ENCODE measurements at places on chromosomes 6 and 20.

- DNase-seq = no peak
These were observed 7.2 kb upstream of the NNAT start for GRCh38 chr20:37513779-37514359.

DNA sequence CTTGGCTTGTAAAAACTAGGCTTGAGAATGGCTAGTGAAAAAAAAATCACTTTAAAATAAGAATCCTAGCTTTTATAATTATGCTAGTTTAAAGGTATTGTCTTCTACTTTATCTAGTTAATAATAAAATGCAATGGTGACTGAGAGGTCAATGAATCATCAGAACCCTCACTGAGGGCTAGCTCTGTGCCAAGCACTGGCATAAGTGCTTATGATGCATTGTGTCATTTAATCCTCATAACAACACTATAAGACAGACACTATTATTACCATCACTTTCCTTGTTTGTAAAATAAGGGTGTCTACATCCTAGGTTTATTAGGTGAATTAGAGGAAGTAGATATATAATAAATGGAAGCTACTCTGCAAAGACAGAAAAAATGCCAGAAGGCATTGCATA lies 144.3 kb downstream of the F13A1 start:
- DNase-seq = no peak

DNA sequence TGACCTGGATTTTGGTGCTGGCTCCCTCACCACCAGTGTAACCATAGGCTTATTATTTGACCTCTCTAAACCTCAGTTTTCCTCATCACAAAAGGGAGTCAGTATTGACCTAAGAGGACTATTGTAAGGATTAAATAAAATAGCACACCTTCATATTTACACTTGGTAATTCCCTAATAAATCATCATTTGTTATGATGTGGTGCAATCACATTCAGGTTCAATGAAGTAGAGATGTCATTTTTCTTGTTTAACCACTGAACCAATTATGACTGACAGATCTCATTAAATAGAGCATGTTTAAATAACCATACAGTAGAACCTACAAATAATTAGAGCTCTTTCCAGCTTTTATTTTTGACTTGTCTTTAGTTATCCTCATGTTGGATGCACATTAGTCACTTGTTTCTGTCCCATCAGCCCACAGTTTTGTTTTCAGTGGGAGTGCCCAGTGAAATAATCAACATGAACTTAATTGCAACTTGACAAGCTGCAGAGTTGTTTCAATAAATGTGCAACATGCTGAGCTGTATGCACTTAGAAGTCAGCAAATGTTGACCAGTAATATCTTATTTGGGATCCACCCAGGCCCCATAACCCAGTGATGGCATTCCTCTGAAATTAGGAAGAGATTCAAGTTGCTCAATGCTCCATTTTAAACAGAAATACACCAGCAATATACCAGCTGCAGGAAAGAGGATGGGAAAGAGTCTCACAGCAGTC lies 451.7 kb upstream of the MARCKS start:
- DNase-seq = no peak

GRCh38 chr6:28945349-28945748 lies 21.6 kb upstream of the TRIM27 start:
- DNase-seq = no peak

GRCh38 chr6:108768792-108769524 lies 79.3 kb upstream of the ARMC2 start:
- no peak for DNase-seq

GRCh38 chr20:35490736-35491181 lies 35.4 kb downstream of the CEP250 start:
- DNase-seq = no peak

- peak; percentile 20 for DNase-seq
These were observed 57.4 kb downstream of the B4GALT5 start for GRCh38 chr20:49656304-49656703.

- no peak for DNase-seq
These were observed 14.1 kb downstream of the TXNDC5 start for GRCh38 chr6:7896465-7896987.

GRCh38 chr20:32664678-32665159 lies 9.0 kb downstream of the C20orf203 start:
- no peak for DNase-seq

GRCh38 chr20:31722257-31723068 lies at the start of gene BCL2L1:
BCL2L1 (minus strand) TSS chr20:31722868; CDS start chr20:31722218, 650 bp downstream.
- peak; percentile 73 for DNase-seq

DNA sequence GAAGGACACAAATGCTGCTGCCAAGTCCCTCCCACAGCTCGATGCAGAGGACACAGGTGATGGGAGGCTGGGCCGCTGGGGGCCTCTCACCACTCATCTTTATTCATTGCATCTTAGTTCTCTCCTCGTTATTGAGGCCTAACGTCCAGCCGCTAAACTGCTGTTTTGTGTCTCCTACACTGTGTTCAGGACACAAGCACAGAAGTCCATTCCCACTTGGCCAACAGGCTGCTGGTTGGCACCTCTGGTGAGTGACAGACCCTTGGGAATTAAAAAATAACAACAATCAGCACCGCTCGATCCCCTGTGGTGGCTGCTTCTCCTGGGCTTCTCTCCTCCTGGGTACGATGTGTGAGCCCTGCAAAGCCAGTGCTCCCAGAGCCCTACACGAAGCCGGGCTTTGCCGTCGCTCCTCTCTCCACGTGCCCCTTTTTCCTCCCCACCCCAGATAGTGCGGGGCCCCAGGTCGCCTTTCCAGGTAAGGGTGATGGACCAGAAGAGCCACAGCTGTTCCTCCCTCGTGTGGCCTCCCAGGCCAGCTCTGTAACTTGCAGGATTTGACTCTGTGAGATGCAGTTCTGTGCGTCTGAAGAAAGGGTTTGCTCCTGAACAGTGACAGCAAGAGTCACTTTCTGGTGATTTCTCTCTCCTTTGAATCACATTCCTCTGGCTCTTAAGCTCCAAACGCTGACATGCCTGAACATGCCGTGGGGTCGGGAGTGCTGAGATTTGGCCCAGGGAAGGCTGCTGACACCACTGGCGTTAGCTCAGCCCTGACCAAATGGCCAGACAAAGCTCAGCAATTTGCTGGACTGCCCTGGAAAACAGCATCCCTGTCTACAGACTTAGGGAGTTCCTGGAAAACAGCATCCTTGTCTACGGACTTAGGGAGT lies 59.3 kb downstream of the DLL1 start:
- no peak for DNase-seq

GRCh38 chr6:75377386-75377785 lies 92.8 kb upstream of the TMEM30A start:
- no peak for DNase-seq

DNA sequence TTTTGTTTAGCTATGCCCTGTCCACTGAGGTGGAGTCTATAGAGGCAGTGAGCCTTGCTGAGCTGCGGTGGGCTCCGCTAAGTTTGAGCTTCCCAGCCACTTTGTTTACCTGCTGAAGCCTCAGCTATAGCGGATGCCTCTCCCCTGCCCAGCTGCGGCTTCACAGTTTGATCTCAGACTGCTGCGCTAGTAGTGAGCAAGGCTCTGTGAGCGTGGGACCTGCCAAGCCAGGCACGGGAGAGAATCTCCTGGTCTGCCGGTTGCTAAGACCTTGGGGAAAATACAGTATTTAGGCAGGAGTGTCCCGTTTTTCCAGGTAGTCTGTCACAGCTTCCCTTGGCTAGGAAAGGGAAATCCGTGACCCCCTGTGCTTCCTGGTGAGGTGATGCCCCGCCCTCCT lies 138.4 kb downstream of the SMAP1 start:
- DNase-seq = no peak

DNA sequence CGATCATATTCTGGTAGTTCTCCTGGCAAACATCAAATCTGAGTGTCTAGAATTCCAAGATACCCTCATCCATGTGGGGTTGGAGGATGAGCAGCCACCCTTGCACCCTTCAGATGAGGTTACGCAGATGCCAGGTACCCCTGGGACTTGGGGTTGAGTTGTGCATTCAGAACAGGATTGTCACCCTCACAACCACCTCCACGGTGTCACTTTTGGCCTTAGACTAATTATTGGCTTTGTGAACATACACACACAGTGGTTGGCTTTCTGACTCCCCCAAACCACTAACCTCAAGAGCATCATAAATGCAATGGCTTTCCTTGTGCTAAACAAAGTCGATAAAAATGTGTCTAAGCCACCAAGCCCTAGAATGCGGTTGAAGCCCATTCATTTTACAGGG lies 2.9 kb upstream of the F13A1 start:
- DNase-seq = no peak

- DNase-seq = no peak
These were observed 681 bp downstream of the SYCP2 start for GRCh38 chr20:59932616-59933295.

DNA sequence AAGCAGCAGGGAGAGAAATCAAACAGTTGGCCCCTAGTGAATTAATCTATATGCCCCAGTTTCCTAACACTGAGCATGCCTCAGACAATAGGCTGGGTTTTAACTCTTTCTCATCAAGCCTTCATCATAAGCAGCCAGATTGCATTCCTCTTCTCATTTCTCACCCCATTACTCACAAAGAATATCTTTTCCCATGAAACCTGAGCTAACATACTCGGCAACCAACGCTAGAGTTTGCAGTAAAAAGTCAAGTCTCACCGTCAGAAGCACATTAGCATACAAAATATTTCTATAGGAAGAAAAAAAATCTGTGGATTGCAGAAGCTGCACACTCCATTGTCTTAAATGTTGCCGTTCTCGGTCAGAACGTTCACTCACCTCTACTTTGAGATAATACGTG lies 429.9 kb upstream of the ARID1B start:
- no peak for DNase-seq

GRCh38 chr6:36297511-36297910 lies 27.7 kb downstream of the PNPLA1 start:
- DNase-seq = no peak

DNA sequence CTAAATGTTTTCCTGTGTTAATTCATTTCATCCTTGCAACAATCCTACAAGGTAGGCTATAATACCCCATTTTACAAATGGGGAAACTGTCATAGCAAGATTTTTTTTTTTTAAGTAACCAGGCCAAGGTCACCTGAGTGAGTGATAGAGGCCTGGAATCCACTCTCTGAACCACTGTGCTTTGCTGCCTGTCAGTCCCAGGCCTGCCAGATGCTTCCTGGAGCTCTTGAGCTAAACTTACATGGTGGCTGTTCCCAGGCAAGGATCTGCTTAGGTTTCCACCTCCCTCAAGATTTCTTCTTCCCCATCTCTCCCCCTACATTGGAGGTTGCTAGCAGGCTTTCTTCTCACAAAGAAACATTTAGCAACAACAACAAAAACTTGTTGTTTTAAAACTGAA lies 32.7 kb upstream of the RNF8 start:
- DNase-seq = no peak

- DNase-seq = peak; percentile 4
These were observed 3.1 kb downstream of the STXBP5 start for GRCh38 chr6:147207351-147207750.

GRCh38 chr6:118722829-118723813 lies 71.7 kb upstream of the CEP85L start:
- DNase-seq = no peak

- DNase-seq = no peak
These were observed 48.4 kb downstream of the LRP11 start for GRCh38 chr6:149815788-149816187.

GRCh38 chr6:6414931-6415330 lies 94.5 kb upstream of the F13A1 start:
- DNase-seq = no peak

DNA sequence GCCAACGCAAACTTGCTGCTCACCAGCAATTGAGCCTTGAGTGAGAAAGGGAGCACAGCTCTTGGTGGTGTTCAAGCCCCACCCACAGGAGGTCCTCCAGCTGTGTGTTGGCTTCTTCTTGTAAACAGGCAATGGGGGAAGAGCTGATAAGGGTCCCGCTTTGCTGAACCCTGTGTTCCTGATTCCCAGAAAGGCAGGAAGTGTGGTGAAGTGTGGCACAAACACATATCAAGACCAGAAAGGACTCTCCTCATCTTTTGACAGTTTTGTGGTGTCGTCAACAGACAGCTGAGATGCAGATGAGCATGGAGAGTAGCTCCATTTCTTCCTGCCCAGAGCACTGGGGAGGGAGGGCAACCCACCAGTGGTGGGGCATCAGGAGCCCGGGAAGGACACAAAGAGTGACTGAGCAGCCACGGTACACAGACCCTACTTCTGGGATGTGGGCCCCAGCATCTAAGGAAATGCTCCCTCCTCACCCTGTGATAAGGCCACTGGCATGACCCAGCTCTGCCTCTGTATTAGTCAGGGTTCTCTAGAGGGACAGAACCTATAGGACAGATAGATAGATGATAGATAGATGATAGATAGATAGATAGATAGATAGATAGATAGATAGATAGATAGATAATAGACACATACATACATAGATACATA lies 188.9 kb upstream of the TAB2 start:
- DNase-seq = no peak

- no peak for DNase-seq
These were observed 140.1 kb downstream of the BTBD3 start for GRCh38 chr20:12057778-12058177.

DNA sequence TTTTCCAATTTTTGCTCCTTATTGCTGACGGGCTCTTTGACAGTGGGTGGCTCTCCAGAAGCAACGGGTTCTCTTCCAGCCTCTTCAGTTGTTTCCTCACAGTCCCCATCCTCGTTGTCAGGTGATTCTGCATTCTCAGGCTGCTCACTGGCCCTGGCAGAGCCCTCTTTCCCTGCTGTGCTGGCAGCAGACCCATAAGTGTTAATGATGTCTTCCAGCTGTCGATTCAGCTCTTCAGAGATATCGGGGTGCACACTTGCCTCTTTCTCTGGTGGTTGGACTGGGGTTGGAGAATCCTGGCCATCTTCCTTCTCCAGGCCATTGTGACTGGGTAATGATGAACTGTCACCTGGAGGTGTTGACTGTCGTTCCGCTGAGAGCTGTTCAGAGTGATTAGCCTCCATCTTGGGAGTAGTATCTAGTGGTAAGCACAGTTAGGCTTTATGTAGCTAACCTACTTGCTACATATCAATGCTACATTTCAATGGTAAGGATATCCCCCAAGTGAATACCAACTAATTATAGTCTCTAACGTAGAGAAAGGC lies 3.2 kb downstream of the TXLNB start:
- DNase-seq = no peak

DNA sequence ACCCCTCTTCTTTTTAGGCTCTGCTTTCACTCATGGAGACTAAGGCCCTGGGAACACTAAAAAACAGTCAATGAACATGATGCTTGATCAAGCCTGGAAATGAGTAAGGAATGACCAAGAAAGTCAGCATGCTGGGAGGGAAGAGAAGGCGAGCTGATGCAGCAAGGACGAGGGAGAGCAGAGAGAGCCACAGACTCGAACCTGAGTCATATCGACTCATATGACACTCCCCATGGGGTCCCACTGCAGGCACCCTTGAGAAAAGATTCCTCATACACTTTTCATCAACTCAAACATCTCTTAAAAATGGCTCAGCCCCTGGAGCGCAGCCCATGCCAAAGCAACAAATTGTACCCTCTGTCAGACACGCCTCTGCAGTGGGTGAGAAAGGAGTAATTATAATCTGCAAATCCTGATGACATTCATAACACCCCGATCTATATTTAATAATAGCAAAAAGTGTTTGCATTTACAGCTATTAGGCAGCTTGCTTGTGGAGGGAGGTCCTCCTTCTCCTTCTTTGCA lies 127.2 kb downstream of the F13A1 start:
- DNase-seq = no peak

- no peak for DNase-seq
These were observed 132.3 kb downstream of the PXDC1 start for GRCh38 chr6:3619201-3619600.

All from SHP77 (cell line).